Spleen (tissue), 13 donors: ENCODE measurements at places on chromosomes 13 and 19. TPM values are rescaled to one million over a fixed set of nuclear protein-coding genes. Genes with fewer than 3 reads are reported as not detected.

- peaks cover 82% of the 10 kb centered on the region for H3K4me1 ChIP-seq
- peak within 1 kb of the TSS; percentile 77 for H3K4me3 ChIP-seq
- H3K27me3 ChIP-seq = no peaks in the 10 kb centered on the region
- peak within 1 kb of the TSS; percentile 99 for H3K27ac ChIP-seq
Measured at GRCh38 chr19:1941146-1942077, at the start of gene CSNK1G2. Gene CSNK1G2 (plus strand): TSS chr19:1941172. CDS start chr19:1969773, 28,601 bp downstream.

DNA sequence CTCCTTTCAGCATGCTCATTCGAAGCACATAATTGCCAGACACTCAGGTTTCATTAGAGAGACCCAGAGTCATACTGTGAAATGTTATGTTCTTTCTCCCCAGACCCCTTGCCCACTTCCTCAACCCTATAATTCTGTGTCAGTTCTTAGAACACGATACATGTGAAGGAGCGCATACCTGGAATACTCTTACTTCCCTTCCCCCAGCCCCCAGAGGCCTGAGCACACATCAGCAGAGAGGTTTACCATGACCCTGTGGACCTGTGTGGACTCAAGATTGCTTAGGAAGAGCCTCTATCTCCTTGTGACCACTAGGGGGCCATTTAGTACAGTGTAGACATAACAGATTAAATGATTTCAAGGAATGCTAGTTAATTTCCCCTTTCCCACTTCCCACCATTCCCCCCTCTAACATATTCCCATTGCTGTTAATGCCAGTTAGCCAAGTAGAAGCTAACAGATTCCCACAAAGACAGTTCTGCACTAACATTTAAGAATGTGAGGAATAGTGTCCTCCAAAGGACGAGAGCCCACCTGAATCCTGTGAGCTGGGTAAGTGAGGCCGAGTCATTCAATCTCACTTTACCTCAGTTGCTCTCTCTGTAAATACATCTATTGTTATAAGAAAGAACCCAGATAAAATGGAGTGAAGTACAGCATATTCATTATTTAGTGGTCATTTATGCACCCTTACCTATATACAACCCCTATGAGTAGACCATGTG is 154.2 kb upstream of the MAB21L1 start:
- no peak for DNase-seq
- H3K4me1 ChIP-seq = no peaks in the 10 kb centered on the region
- H3K4me3 ChIP-seq = no peak overlapping the region
- peaks cover 12% of the 10 kb centered on the region for H3K36me3 ChIP-seq

SLC25A41 gene
- polyA plus RNA-seq = 0.35 TPM

RHPN2 gene
- 3.0 TPM for polyA plus RNA-seq

PSG3 gene
- not detected for polyA plus RNA-seq
